ENCODE measurements at places on chromosomes 13 and 19.
A peak's percentile ranks its signal among the peaks of the same experiment; 100 is the strongest.

DNA sequence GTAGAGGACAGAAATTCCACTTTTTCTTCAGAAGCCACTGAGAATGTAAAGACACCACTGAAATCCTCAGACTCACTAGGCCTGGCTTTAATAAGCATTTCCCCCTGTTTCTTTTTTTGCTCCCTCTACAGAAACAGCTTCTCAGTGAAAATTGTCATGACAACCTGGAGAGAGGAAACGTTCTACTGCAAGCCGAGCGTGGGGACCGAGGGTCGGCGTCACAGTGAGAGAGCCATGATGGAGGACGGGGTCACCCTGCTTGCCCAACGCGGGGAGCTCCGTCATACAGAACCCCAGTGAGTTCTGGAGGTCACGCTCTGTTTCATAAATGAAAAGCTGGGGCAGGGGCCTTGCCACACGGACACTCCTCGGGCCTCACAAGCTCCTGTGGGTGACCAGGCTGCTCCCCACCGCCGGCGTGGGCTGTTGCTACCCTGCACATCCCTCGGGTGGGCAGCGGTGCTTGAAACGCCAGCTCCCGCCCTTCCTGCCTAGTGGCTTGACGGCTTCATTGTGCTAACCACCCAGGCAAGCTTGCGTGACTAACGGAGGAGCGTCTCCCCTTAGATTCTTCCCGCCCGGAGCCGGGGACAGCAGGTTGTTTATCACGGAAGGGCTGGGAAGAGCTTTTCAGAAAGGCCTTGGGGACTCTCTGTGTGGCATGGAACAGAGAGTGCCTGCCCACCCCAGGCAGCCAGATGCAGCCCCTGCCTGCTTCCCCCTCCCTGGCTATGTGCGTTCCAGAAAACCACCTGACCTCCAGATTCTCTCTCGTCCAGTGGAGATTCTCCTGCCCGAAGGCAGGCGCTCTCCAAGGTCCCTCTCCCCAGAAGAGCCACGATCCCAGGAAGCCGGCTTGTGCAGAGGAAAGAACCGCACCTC is 153.6 kb downstream of the KATNAL1 start:
- no peak for DNase-seq

DNA sequence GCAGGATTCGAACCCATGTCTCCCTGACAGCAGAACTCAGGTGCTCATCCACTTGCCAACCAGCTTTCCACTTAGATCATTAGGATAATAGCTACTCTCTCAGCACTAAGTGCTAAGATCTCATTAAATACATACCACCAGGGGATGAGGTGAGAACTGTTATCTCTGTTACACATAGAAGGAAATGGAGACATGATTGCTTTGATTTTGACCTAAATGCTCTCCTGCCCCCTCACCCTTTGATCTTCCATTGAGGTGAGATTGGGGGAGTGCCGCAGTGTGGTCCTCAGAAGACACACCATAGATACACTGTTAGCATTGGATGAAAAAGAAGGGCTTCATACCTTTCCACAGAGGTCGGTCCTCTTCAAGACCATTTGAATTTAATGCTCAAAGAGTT is 38.9 kb upstream of the NPAS1 start:
- DNase-seq, result no peak

DNA sequence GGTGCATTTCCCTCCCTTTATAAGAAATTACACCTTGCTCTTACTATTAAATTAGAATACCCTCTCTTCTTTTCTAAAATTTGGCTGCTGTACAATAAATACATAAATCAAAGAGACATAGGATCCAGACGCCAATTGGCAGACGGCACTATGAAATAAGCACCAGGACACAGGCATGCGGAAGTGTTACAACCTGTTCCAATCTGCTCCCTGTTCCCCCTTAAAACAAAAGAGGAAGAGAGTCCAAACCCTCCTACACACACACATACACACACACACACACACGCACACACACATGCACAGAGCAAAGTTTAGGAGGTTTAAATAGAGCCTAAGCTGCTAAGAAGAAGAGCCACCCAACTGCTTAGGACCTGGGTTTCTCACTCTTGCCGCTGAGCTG is 75.6 kb upstream of the ZNF507 start:
- no peak for DNase-seq

DNA sequence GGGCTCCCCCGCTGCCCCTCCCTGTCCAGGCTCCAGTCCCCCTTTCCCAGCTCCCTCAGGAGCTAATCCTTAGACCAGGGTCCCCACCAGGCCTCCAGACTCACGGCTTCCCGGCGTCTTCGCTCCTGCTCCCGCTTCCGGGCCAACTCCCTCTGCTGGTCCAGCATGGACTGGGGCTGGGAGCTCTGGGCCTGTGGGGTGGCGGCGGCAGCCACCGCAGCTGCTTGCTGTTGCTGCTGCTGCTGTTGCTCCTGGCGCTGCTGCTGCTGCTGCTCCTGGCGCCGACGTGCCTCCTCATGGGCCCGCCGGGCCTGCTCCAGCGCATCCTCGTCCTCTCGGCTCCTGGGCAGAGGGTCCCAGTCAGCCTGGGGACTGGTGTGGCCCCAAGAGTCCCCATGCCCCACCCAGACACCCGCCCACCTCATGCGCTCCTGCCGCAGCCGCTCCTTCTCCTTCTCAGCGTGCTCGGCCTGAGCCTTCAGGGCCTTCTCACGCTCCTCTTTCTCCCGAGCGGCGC is 6.4 kb upstream of the EPHX3 start:
- DNase-seq, result no peak

GRCh38 chr19:28153123-28153522 is 1059.8 kb downstream of the UQCRFS1 start:
- no peak for DNase-seq

DNA sequence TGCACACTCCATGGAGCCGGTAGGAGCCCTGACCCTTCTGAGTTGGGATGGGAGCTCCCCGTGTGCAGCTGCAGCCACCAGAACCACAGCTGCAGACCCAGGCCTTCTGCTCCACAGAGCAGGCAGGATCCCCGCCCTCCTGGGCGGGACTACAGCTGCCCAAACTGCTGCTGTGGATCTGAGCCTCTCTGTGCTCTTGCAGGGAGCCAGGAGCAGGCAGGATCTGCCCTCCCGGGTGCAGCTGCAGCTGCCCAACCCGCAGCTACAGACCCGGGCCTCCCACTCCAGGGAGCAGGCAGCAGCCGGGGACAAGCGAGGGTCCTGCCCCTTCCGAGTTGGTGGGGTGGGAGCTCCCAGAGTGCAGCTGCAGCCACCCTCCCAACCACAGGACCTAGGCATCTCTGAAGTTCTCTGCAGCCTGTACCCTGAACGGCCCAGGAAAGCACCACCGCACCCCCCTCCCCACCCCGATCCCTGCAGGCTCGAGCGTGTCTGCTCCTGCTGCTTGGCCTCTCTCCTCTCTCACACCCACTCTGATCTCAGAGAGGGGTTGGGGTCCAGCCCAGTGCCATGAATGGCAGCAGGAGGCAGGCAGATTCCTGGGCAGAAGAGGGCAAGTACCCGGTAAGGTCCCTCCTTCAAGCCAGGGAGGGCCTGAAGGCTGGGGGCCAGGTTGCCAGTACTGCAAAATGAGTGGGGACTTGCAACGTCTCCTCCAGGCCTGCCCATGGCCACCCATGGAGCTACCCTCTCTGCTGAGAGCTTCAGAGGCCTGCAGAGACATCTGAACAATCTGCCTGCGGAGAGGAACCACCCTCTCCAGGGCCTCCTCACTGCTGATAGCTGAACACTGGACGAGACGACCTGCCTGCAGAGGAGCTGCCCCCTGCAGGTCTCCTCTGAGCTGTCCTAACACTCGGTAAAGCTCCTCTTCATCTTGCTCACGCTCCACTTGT is 16.4 kb upstream of the EMP3 start:
- DNase-seq, result no peak

- no peak for DNase-seq
Observed at GRCh38 chr19:1132552-1133383, 29.0 kb downstream of the GPX4 start.

- no peak for DNase-seq
Observed at GRCh38 chr19:18985257-18985656, 44.2 kb upstream of the HOMER3 start.

- DNase-seq, result peak; percentile 82
Observed at GRCh38 chr19:54266133-54266532, 9.1 kb upstream of the LILRB5 start.

- DNase-seq, result peak; percentile 74
Observed at GRCh38 chr19:38224014-38224862, at the start of gene DPF1. TSS of gene DPF1 (minus strand) at chr19:38224222. CDS start at chr19:38224142, 80 bp downstream.

GRCh38 chr13:108213946-108214345 is 1.4 kb downstream of the LIG4 start:
- peak; percentile 11 for DNase-seq
